ENCODE measurements at places on chromosomes 7 and 10.

DNA sequence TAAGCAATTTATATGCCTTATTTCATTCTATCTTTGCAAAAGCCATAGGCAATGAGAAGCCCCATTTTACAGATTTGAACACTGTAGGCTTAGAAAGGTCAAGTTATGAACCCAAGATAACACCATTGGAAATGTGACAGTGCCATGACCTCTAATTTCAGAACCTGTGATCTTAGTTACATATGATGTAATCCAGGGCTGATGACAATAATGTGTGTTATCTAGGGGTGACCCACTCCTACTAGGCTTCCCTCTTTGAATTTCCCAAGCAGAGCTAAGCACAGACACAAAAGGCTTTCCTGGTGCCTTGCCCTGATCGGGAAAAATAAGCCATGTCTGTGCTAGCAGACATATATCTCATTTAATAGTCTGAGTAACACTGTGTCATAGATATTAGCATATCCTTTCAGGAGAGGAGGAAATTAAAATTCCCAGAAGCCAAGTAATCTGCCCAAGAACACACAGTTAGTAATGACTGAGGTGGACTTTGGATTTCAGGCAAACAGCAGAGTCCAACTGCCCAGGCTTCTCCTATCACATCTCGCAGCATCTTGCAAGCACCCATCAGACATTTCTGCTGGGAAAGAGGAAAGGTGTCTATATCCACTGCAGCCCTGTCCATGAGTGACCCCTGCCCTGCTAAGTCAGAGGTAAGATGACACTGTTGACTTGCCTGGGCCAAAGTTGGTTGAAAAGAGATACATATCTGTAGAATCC lies 2.8 kb upstream of the TECTB start:
- no peak for DNase-seq

DNA sequence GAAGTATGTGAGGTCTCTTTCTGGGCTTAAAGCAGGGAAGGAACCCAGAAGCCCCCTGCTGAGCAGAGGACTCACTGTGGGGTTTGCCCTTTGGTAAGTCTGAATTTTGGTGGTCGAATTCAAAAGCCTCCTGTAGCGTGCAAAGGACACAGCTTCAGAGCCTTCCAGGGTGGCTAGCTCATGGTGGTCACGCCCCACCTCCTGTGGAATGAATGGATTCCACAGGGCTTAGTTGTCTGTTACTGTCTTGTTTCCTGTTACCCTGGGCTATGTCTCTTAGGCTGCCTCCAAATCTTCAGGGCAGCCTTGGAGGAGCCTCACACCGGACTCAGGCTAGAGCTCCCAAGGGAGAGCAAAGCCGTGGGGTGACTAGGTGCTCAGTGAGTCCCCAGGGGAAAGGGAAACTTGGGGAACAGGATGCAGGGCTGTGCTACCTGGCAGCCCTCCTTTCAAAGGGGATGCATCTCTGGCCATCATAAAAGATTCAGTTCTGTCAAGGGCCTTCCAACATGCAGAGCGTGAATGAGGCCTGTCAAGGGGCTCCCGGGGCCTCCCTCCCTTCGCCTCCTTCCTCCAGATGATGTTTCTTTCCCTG lies 211.7 kb downstream of the CCSER2 start:
- DNase-seq, result no peak

DNA sequence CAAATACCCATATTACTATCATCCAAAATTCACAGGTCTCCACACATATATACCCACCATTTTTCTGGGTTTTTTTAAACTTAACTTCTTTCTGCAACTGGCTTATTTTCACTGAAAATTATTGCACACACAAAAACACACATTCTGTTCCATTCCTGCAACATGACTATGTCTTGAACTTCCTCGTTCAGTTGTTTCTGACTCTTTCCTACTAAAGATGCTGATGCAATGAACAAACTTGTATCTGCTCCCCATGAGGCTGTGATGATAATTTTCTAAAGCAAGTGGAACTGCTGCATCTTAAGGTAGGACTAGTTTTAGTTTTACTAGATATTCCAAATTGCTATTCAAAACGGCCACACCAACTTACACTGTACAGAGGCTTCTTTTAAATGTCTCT lies 77.7 kb downstream of the OSBPL3 start:
- no peak for DNase-seq

GRCh38 chr10:85044-85443 lies 35.9 kb upstream of the TUBB8 start:
- no peak for DNase-seq

DNA sequence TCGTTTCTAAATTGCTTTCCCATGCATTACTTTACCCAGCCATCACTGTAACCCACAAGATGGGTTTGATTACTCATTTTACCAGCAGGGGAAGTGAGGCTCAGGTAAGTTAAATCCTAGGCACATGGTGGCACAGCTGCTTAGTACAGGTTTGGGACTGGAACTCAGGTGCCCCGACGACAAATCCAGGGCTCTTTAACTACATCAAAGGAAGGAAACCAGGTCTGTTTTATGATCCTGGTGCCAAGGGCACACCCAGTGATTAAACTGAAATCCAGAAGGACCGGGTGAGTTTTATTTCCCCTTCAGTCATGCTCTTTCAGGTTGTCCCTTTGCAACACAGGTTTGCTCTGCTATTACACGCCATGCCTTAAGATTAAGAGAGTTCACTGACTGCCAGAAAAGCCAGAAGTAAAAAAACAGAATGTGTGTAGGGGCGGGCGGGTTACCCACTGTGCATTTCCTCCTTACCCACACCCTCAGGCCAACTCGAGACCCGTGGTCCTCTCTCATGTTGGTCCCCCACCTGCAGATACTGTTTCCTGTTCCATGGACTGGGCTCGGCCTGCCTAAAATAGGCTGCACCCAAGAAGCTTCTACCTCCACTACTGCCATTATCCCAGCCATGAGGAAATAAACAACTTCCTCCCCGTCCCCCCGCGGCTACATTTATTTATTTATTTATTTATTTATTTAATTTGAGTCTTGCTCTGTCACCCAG lies 55.1 kb upstream of the KDM7A start:
- DNase-seq, result no peak

- no peak for DNase-seq
Observed at GRCh38 chr10:102185272-102185671, 33.1 kb downstream of the NOLC1 start.

- no peak for DNase-seq
Observed at GRCh38 chr10:48620719-48621118, 15.8 kb upstream of the ARHGAP22 start.

- no peak for DNase-seq
Observed at GRCh38 chr7:96870934-96871333, 134.4 kb upstream of the DLX6 start.

- no peak for DNase-seq
Observed at GRCh38 chr10:103109821-103110220, 83.3 kb downstream of the NT5C2 start.

DNA sequence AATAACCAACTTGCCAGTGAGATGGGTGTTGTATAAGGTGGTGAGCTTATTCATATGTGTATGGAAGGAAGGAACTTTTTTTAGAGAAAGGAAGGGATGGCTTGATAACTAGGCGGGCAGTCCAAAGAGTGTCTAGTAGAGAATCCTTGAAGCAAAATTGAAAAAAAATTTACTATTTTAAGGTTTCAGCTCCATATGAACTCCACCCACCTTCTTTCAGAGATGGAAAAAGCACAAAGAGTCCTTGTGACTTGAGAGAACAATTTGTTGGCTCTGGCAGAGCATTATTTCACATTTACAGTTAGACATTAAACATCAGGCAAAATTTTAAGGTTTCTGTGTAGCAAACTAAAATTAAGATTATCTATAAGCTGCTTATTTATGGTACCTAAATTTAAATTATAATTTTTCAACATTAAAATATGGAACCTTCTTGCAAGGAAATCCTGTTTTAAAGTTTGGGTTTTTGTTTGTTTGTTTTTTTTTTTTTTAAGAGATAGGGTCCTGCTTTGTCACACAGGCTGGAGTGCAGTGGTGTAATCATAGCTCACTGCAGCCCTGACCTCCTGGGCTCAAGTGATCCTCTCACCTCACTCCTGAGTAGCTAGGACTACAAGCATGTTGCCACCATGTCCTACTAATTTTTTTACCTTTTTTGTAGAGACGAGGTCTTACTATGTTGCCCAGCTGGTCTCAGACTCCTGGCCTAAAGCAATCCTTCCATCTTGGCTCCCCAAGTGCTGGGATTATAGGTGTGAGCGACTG lies 12.2 kb downstream of the PTPN12 start:
- no peak for DNase-seq

DNA sequence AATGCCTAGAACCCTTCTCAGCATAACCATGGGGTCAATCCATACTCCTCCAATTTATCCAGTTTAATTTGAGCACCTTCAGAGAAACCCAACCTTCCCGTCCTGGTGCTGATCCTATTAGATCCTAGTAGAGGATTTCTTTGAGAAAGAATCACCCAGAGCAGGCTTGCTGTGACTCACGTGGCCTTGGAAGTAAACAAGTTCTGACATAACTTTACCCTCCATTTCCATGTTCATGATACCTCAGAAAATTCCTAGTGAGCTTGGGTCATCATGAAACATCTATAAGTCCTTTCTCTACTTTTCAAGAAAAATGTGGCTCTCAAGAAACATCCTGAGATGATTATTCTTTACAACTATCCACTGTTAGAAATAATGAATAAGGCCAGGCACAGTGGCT lies 71.7 kb downstream of the PRLHR start:
- DNase-seq, result no peak

- no peak for DNase-seq
Observed at GRCh38 chr10:109866995-109867635, 56.2 kb downstream of the XPNPEP1 start.

GRCh38 chr10:32433542-32433941 lies 12.4 kb upstream of the CCDC7 start:
- no peak for DNase-seq

- DNase-seq, result no peak
Observed at GRCh38 chr7:133983685-133984419, 143.3 kb upstream of the LRGUK start.

DNA sequence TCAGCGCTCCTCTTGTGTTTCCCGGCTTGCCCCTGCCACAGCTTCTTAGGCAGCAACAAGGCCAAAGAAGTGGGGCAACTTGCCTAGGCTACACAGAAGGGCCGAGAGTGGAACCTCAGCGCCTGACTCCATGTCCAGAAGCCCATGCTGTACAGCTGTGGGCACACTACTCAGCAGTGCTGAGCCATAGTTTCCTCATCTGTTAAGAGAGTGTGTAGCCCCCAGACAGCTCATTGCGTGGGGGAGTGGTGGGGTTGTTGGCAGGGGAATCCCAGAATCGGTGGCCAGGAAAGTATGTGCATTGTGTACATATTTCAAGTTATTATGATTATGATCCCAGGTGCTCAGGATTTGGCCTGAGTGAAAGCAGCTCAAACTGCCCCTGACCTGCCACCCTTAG lies 96.2 kb downstream of the CDH23 start:
- DNase-seq, result peak; percentile 3

GRCh38 chr7:121272676-121273075 lies 56.1 kb upstream of the WNT16 start:
- no peak for DNase-seq

- DNase-seq, result peak; percentile 6
Observed at GRCh38 chr7:21767300-21767900, 178.3 kb downstream of the CDCA7L start.

GRCh38 chr7:70694434-70694970 lies 437.4 kb upstream of the GALNT17 start:
- DNase-seq, result no peak

- DNase-seq, result no peak
Observed at GRCh38 chr10:45003432-45004000, 2.8 kb downstream of the ZNF22 start.

DNA sequence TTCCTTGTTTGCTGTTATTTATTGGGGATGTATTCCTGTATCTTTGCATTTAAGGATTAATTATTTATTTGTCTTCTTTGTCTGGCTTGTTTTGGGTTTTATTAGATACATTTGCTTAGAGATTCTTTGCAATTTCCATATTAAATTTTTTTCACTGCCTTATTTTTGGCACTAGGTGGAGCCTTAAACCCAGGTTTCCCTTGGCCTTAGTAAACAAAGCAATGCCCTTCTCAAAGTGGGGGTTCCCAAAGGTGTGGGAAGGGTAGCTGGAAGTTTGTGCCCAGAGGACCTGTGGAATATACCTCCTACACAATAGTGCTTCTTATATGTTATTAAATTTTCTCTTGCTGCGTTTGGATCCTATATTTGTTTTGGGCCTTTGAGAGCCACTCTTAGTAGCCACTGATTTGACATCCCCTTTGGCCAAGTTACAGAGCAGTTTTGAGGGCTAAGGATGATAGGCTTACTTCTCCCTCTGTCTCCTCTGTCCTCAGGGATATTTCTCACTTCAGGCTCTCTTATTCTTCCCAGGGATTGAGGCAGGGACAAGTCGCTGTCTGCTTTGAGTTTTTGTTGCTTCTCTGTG lies 162.3 kb downstream of the ITGB1 start:
- DNase-seq, result no peak

GRCh38 chr7:155020996-155021395 lies 18.1 kb upstream of the PAXIP1 start:
- DNase-seq, result no peak

DNA sequence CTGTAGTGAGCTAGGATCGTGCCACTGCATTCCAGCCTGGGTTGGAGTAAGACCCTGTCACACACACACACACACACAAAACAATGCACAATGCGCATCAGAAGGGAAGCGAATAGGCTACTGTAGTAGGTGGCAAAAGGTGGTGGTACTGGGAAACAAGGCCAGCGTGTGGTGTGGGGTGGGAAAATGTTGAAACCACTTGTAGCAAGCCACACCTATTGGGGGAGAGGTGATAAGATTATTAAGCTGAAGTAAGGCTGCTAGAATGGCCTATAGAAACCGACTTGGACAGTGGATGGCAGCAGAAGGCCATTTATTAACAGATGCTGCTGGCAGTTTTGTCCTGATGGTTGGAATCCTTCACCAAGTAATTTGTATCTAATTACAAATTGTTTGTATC lies 7.2 kb upstream of the CHCHD1 start:
- no peak for DNase-seq

- no peak for DNase-seq
Observed at GRCh38 chr10:6507311-6507710, 72.8 kb downstream of the PRKCQ start.

GRCh38 chr7:27808626-27809025 lies 68.7 kb downstream of the TAX1BP1 start:
- DNase-seq, result no peak

- no peak for DNase-seq
Observed at GRCh38 chr7:116510795-116511194, 11.3 kb downstream of the CAV2 start.
